ENCODE measurements at places on chromosomes 3 and 15. TPM values are rescaled to one million over a fixed set of nuclear protein-coding genes. Genes with fewer than 3 reads are reported as not detected.

CACNA2D2 gene
- 0.57 TPM for total RNA-seq

RPSA gene
- 2,152 TPM for total RNA-seq

GMPS gene
- total RNA-seq, result 49.2 TPM

CYP8B1 gene
- total RNA-seq, result not detected

CCDC13 gene
- total RNA-seq, result 0.94 TPM

FANCD2OS gene
- not detected for total RNA-seq

LRRN1 gene
- 5.1 TPM for total RNA-seq
